ENCODE measurements at places on chromosomes 13 and 19.

DNA sequence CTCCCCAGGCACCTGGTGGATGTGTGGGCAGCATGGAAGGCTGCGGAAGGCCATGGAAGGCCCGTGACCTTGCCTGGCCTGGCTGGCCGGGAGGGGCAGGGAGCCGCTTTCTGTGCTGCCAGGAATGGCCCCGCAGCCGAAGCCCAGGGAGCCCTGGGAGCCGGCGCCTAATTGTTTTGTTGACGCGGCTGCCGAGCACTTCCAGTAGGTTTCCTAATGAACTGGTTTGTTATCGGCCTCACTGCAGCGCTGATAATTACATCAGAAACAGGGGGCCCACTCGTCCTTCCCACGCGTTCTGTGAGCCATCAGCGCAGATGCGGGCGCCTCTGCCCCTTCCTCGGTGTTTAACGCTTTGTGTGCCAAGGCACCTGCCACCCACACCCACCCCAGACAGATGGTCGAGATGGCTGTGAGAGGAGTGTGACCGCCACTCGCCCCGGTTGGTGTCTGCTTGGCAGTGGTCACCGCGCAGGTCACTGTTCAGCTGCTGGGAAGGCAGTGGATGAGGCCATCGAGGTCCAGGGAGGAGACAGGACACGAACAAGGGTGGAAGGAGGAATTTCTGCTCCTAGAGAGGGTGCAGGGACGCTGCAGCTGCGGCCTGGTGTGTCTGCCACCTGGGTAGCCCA is 124.5 kb downstream of the KDM4B start:
- DNase-seq: no peak

DNA sequence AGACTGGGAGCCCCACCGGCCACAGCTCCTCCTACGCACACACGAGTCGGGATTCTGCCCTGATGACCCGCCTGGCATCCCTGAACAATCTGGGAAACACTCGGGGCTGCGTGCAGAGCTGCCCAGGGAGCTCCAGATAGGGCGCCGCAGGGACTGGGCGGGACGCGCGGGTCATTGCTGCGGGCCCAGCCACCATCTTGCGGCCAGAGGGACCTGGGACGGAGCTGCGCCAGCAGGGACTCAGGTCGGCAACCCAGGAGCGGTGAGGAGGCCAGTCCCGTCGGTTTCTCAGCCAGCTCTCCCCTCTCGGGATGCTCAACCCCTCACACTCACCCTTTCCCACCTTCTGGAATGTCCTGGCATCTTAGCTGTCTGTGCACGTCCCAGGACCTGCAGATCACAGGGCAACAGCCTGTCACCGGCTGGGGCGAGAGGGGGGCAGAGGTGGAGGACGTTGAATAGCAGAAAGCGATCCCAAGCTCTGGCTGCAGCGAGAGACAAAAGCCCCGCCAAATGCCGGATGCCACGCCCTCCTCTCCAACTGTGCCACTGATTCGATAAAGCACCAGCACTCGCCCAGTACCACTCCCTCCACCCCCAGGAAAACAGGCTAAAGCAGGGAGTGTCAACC is 20.4 kb upstream of the ZNF91 start:
- no peak for DNase-seq

GRCh38 chr13:108326309-108326708 is 56.8 kb downstream of the TNFSF13B start:
- DNase-seq: peak; percentile 7

DNA sequence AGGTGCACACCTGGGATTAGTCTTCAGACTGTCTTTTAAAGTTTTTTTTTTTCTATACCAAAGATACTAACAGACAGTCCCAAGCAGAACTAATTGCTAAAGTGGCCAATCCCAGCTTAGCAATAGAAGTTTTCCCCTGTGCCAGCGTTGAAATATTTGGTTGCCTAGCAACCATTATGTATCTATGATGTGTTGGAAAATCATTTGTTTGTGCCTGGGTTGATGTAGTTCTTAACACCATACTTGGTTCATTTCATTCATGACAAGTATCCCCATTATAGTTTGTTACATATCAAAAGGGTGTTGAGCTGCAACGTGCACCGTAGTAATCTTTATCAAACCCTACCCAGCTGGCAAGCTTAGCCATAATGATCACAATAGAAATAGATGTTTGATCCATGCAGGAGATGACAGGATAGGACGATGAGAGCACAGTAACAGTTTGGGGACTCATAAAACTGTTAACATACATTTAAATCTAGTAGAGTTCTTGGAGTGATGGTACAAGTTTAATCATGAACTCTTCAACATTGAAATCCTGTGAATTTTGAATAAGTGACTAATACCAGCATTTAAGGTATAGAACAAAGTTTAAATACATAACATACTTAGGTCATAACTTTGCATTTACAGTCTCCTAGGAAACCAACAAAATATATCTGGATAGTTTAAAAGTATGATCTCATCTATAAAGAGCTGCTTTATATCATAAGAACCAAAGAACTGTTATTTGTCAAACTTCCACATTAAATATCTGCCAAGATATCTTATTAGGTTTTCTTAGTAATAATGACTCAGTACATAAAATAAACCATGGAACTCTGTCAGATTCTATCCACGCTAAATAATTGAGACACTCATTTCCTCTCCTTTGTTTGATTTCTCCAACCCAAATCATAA is 73.4 kb downstream of the MBNL2 start:
- no peak for DNase-seq

- no peak for DNase-seq
Observed at GRCh38 chr19:5106191-5106726, 137.3 kb downstream of the KDM4B start.

GRCh38 chr13:71663431-71663830 is 203.6 kb downstream of the DACH1 start:
- no peak for DNase-seq

DNA sequence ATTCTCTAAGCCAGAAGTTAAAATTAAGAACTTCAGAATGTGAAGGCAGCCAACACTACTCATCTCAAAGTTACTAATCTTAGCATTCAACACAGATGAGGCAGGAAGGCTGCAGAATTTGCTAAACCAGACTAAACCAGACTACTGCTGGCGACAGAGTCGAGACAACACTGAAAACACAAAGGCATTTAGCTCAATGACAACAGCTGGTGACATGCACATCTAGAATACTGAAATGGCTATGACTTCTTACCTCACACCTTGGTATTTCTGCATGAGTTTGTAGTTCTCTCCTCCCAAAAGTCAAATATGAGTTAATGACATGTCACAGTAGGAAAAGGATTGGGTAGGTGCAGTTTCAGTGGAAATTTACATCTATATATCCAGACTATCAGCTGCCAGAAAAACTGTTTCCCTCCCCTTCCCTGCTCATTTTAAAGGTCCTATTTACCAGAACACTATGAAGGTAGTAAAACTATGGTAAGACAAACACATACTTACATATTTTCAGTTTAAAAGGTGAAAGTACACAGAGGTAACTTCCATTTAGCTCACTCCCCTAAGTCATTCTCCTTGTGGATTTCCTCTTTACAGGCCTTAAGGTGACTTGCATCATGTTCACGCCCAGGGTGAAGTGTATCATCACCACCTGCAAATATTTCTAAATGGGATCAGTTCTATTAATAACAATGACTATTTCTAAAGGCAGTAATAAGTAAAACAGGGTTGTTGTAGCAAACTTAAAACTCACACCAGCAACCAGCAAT is 21.4 kb downstream of the FOXO1 start:
- DNase-seq: no peak

GRCh38 chr13:47903836-47904235 is 97.2 kb downstream of the SUCLA2 start:
- DNase-seq: no peak

DNA sequence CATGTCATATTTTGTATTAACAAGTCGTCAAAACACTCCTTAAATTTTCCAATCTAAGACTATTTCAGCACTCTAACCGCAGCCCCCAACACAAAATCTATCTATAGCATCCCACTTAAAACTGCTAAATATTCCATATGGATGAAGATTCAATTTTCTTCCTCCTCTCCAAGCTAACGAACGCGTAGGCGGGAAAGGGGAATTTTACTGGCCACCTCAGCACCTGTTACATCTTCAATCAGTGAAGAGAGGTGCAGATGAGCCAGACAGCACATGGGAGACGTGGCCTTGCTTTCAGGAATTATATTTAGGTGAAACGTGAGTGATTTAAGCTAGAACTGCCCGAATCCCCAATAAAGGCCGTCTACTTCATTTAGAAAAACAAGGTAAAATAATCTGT is 1.1 kb downstream of the RBM26 start:
- DNase-seq: no peak

GRCh38 chr19:37933937-37934358 is 26.9 kb downstream of the SIPA1L3 start:
- no peak for DNase-seq

DNA sequence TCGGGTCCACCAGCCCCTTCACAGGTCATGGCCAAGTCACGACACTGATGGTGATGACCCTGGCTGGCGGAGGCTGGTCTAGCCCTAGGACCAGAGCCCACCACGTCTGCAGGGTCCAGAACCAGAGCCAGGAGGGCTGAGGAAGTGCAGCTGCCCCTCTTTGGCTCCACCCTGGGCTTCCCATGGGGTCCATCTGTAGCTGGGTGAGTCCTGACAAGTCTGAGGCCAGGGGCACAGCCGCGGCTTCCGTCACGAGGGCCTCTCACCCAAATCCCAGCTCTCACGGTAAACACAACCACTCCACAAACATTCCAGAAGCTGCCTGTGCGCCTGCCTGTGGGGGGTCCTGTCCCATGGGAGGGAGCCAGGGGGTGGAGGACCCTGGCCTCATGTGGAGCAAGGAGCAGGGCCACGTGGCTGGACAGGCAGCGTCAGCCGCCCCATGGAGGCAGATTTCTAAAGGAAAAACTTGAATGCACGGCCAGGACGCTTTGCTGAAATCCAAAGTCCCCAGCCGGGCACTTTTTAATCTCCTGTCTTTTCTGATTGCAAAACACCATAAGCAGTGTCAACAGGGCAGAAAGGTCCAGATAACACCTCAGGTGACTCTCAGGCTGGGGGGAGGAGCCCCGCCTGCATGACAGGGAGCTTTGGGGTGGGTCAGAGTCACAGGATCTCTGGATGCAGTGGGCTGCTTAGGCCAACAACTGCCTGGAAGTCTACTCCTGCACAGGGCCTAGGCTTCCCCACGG is 29.9 kb downstream of the CEBPG start:
- no peak for DNase-seq

- DNase-seq: no peak
Observed at GRCh38 chr13:49760558-49760957, 31.9 kb downstream of the KPNA3 start.

DNA sequence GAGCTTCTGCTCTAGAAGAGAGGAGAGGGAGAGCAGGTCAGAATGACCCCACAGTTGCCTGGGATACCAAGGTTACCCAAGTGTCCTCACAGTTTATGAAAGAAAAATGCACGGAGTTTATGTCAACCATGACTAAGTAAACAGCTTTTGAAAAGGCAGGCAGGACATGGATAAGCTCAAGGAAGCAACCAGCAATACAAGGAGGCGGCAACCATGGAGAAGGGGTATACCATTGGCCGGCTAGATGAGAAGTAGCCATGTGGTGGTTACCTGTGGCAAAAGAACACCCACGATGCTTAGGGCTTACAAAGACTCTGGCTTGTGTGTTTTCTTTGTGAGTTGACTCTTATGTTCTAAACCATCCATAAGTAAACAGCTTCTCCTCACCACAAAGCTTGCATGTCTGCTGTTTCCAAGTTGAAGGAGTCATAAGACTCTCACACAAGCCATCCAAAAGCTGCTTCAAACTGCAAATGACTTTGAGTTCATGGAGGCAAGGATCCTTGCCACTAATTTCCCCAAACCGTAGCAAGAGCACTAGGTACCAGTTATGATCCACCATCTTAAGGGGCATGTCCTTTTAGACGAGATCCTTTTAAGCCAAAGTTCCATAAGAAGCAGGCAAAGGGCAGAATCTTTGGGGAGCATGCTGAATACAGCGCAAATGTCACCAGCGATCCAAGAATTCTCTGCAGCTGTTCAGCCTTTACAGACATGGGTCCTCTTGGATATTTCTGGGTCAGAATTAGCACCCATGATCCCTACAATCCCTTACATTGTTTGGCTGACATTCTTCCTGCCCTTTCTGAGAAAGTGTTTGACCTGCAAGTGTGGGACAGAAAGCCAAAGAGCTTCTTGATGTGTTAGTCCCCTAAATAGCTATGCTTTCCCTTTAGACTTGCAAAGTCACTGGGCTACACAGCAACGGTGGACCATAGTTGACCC is 74.8 kb upstream of the IPO5 start:
- no peak for DNase-seq
